ENCODE measurements at places on chromosomes 12 and 14. TPM values are rescaled to one million over a fixed set of nuclear protein-coding genes. Genes with fewer than 3 reads are reported as not detected.

DNA sequence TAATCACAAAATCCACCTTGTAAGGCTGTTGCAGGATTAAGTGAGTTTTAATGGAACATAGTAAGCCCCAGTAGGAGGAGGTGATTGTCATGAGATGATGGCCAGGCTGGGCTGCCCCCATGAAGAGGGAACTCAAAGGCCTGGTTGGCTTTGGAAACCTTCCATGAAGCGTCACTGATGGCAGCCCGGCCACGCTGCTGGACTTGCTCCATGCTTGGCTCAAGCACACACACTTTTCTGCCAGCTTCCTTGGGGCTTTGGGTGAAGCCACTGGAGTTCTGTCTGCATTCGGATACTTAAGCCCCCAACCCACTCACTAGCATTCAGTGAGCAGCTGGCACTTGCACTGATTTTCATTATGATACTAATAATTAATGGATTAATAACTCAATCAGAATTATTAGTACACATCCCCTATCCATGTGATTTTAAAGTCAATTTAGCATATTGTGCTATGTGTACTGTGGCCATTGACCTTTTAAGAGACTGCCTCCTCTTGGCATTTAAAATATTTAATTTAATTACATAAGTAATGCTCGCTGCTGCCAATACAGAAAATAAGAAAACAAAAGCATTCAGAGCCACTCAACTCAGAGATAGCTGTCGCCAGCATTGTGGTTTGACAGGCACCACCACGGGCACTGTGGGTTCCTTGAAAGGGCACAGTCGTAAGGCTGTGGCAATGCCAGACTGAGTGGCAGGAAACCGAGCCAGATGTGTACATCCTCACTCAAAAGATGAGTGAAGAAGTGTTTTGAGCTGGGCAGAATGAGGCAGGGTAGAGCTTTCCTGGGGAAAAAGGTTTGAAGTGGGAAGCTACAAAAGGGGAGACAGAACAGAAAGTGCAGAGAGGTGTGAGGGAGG is 15.9 kb downstream of the KRT85 start:
- H3K27me3 ChIP-seq, result no peaks in the 10 kb centered on the region
- no peak for DNase-seq
- no peak overlapping the region for H3K4me3 ChIP-seq
- H3K4me1 ChIP-seq, result no peaks in the 10 kb centered on the region
- H3K27ac ChIP-seq, result no peak overlapping the region

GRCh38 chr12:92481066-92481465 is 221.7 kb upstream of the PLEKHG7 start:
- DNase-seq, result no peak
- H3K4me3 ChIP-seq, result no peak overlapping the region
- H3K4me1 ChIP-seq, result peaks cover 6% of the 10 kb centered on the region
- H3K27me3 ChIP-seq, result no peaks in the 10 kb centered on the region
- H3K27ac ChIP-seq, result no peak overlapping the region

GRCh38 chr12:93912086-93912733 is 235.0 kb downstream of the CRADD start:
- no peak overlapping the region for H3K4me3 ChIP-seq
- H3K27me3 ChIP-seq, result no peaks in the 10 kb centered on the region
- H3K4me1 ChIP-seq, result no peaks in the 10 kb centered on the region
- no peaks in the 10 kb centered on the region for H3K36me3 ChIP-seq
- no peak overlapping the region for H3K27ac ChIP-seq

Gene NGB
- total RNA-seq, result not detected

Gene GALNT6
- total RNA-seq, result 9.0 TPM

DNA sequence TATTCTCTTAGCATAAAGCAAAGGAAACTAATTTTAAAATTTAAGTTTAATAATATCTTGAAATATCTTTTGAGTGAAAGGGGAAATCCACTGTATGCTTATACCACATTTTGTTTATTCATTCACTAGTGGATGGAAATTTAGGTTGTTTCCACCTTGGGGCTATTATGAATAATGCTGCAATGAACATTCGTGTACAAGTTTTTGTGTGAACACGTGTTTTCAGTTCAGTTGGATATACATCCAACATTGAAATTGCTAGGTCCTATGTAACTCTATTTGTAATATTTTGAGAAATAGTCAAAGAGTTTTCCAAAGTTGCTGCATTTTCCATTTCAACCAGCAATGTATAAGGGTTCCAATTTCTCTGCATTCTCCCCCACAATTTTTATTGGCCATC is 83.7 kb upstream of the ETV6 start:
- H3K36me3 ChIP-seq, result no peaks in the 10 kb centered on the region
- DNase-seq, result no peak
- H3K27ac ChIP-seq, result no peak overlapping the region
- H3K27me3 ChIP-seq, result no peaks in the 10 kb centered on the region

Gene TAS2R8
- not detected for total RNA-seq

GRCh38 chr12:93093243-93093642 is 164.1 kb upstream of the EEA1 start:
- H3K4me1 ChIP-seq, result no peaks in the 10 kb centered on the region
- H3K36me3 ChIP-seq, result no peaks in the 10 kb centered on the region
- no peak overlapping the region for H3K4me3 ChIP-seq

- H3K36me3 ChIP-seq, result no peaks in the 10 kb centered on the region
- peaks cover 2% of the 10 kb centered on the region for H3K4me1 ChIP-seq
- no peak overlapping the region for H3K27ac ChIP-seq
- DNase-seq, result no peak
- H3K4me3 ChIP-seq, result no peak overlapping the region
Observed at GRCh38 chr12:77946541-77947061, 115.9 kb downstream of the NAV3 start.

DNA sequence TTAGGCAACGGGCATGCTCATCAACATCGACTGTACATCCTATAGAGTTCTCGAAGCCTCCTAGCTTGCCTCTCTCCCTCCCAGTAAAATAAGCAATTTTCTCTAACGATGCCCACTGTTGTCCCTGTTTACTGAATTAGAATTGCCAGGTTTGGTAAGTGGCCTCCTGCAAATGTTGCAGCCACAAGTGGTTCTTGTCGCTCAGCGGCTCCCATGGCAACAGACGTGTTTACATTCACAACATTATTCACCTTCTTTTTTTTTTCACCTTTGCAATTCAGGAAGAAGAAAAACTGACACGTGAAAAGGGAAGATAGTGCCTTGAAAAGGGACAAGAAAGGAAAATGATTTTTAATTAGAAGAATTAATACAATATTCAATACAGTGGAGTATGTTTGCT is 100.9 kb upstream of the PKP2 start:
- no peak overlapping the region for H3K4me3 ChIP-seq
- no peak for DNase-seq
- no peaks in the 10 kb centered on the region for H3K4me1 ChIP-seq
- H3K36me3 ChIP-seq, result no peaks in the 10 kb centered on the region
- H3K27me3 ChIP-seq, result no peaks in the 10 kb centered on the region

- H3K4me1 ChIP-seq, result peaks cover 17% of the 10 kb centered on the region
- H3K36me3 ChIP-seq, result no peaks in the 10 kb centered on the region
- H3K27ac ChIP-seq, result peak overlapping the region; percentile 94
- no peaks in the 10 kb centered on the region for H3K27me3 ChIP-seq
Observed at GRCh38 chr12:6450091-6450868, 1.6 kb upstream of the TAPBPL start.

GRCh38 chr12:55467836-55468235 is 2.1 kb downstream of the OR6C70 start:
- H3K4me1 ChIP-seq, result no peaks in the 10 kb centered on the region
- H3K4me3 ChIP-seq, result no peak overlapping the region
- no peak overlapping the region for H3K27ac ChIP-seq

- no peak overlapping the region for H3K27ac ChIP-seq
- no peak overlapping the region for H3K4me3 ChIP-seq
- H3K27me3 ChIP-seq, result no peaks in the 10 kb centered on the region
- no peaks in the 10 kb centered on the region for H3K4me1 ChIP-seq
- DNase-seq, result no peak
- H3K36me3 ChIP-seq, result no peaks in the 10 kb centered on the region
Observed at GRCh38 chr12:26379777-26380467, 184.5 kb downstream of the SSPN start.

- H3K36me3 ChIP-seq, result no peaks in the 10 kb centered on the region
- H3K4me3 ChIP-seq, result no peak overlapping the region
- no peaks in the 10 kb centered on the region for H3K4me1 ChIP-seq
Observed at GRCh38 chr12:86698641-86698980, 442.4 kb upstream of the MGAT4C start.

GRCh38 chr12:46480724-46481123 is 108.2 kb upstream of the SLC38A2 start:
- H3K4me3 ChIP-seq, result no peak overlapping the region
- H3K4me1 ChIP-seq, result peaks cover 2% of the 10 kb centered on the region
- DNase-seq, result no peak

- peaks cover 2% of the 10 kb centered on the region for H3K4me1 ChIP-seq
- H3K4me3 ChIP-seq, result no peak overlapping the region
- H3K27me3 ChIP-seq, result no peaks in the 10 kb centered on the region
- H3K27ac ChIP-seq, result no peak overlapping the region
Observed at GRCh38 chr12:96396209-96396608, 4.0 kb downstream of the CDK17 start.

DNA sequence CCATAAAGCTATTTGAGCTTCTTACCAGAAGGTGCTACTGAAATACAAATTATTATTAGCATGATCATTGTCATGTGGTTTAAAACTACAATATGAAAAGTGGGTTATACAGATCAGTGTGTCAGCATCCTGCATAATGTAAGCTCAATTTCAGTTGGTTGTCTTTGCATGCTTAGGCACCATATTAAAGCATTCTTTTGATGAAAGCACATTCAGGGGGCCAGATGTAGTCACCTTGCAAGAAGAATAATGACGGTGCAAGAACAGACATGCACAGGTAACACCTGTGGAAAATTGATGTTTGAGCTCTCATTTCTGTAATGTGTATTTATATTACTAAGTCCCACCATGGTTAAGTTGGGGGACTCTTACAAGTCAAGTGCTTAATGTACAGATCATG is 123.9 kb downstream of the PAX9 start:
- no peak overlapping the region for H3K4me3 ChIP-seq
- no peak for DNase-seq
- H3K27ac ChIP-seq, result no peak overlapping the region
- no peaks in the 10 kb centered on the region for H3K4me1 ChIP-seq

- no peaks in the 10 kb centered on the region for H3K36me3 ChIP-seq
- DNase-seq, result no peak
- H3K4me1 ChIP-seq, result no peaks in the 10 kb centered on the region
- no peaks in the 10 kb centered on the region for H3K27me3 ChIP-seq
- H3K4me3 ChIP-seq, result no peak overlapping the region
Observed at GRCh38 chr12:79006306-79006705, 141.7 kb downstream of the SYT1 start.

DNA sequence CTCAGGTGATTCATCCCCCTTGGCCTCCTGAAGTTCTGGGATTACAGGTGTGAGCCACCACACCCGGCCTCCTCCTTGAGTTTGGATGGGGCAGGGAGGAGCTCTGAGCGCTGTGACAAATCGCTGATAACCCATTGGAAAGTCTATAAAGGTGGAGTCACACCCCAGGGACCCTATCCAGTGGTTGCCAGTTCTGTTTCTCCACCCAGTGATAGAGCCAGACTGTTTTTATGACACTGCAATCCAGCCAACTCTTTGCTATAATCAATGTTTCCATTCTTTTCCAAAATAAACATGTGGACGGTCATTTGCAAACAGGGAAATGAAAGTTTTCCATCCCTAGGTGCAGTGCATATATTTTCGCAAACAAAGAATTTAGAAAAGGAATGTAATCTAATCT is 142.0 kb upstream of the PELI2 start:
- H3K27me3 ChIP-seq, result no peaks in the 10 kb centered on the region
- no peak overlapping the region for H3K4me3 ChIP-seq
- H3K4me1 ChIP-seq, result no peaks in the 10 kb centered on the region
- no peak overlapping the region for H3K27ac ChIP-seq
- DNase-seq, result no peak

Gene GEMIN2
- total RNA-seq, result 19.8 TPM

DNA sequence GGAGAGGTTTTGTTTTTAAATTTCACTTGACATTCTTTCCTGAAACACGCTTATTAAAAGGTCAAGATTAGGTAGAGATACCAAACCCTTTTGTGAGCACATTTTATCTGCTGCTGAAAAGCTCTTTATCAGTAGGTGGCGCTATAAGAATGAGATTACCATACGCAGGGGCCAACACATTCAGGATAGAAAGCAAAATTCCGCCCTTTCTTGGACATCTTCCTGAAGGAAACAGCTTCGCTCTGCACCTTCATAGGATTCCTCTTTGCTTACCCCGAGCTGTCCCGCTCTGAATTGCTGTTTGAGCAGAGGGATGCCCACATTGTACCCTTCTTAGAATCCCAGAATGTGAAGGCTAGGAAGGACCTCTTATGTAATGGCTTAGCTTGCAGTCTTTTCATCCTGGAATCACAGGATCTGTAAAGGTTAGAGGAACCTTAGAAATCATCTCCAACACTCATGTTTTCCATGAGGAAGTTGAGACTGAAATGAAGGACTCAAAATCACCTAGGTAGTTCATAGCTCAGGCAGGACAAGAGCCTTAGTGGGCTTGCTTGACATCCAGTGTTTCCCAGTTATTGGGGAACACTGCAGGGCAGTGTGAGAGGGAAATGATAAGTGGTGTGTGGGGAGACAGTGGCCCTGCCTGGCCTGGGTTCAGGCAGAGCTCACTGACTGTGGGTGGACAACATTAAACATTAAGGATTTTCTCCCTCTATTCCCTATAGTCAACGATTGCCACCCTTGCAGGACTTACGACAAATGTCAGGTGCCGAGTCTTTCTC is 38.7 kb upstream of the CRY1 start:
- H3K36me3 ChIP-seq, result no peaks in the 10 kb centered on the region
- H3K27ac ChIP-seq, result no peak overlapping the region
- H3K4me3 ChIP-seq, result no peak overlapping the region
- no peak for DNase-seq

GRCh38 chr12:126950266-126950665 is 1316.7 kb upstream of the TMEM132C start:
- no peak overlapping the region for H3K27ac ChIP-seq
- H3K36me3 ChIP-seq, result no peaks in the 10 kb centered on the region
- no peak overlapping the region for H3K4me3 ChIP-seq

DNA sequence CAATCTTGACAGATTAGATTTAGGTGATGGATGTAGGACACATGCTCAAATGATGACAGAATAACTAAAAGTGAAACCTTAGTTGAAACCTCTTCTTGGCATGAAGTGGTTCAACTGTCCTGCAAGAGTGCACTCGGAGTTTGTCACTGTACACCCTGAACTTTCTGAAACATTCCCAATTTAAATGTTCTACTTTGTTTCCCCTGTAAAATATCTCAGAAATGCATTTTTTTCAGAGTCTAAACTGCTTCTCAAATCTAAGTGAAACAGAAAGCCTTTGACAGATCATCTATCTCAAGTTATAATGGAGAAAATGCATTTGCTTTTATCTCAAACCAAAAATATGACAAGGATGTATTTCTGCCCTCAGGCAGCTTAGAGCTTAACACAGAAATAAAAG is 66.0 kb downstream of the BHLHE41 start:
- no peaks in the 10 kb centered on the region for H3K27me3 ChIP-seq
- H3K4me1 ChIP-seq, result no peaks in the 10 kb centered on the region
- H3K36me3 ChIP-seq, result no peaks in the 10 kb centered on the region

- H3K27ac ChIP-seq, result no peak overlapping the region
- no peaks in the 10 kb centered on the region for H3K4me1 ChIP-seq
- H3K27me3 ChIP-seq, result no peaks in the 10 kb centered on the region
- no peak for DNase-seq
- H3K36me3 ChIP-seq, result no peaks in the 10 kb centered on the region
Observed at GRCh38 chr12:24047326-24047725, 97.9 kb upstream of the SOX5 start.
